ENCODE measurements at places on chromosomes 2 and 18.

DNA sequence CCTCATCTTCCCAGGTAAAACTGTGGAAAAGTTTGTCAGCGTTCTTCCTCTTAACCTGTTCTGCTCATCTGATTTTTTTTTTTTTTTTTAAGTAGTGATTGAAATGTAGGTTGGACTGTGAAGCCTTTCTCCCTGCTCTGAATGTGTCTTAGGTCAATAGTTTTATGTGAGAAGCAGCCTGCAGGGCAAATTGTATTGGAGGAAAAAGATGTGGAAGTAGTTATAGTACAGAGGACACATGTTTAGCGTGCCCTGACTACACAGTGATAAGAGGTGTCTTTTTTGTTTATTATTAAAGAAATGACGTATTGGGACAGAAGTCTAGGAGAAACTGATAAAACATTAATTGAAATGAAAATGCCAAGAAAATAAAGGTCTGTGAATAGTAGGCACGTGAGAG, 1.5 kb downstream of the MTA3 start:
- no peak for DNase-seq

- no peak for DNase-seq
These were observed 63.3 kb downstream of the TGOLN2 start for GRCh38 chr2:85264471-85264870.

- no peak for DNase-seq
These were observed 209.6 kb downstream of the SLC8A1 start for GRCh38 chr2:40242315-40242714.

DNA sequence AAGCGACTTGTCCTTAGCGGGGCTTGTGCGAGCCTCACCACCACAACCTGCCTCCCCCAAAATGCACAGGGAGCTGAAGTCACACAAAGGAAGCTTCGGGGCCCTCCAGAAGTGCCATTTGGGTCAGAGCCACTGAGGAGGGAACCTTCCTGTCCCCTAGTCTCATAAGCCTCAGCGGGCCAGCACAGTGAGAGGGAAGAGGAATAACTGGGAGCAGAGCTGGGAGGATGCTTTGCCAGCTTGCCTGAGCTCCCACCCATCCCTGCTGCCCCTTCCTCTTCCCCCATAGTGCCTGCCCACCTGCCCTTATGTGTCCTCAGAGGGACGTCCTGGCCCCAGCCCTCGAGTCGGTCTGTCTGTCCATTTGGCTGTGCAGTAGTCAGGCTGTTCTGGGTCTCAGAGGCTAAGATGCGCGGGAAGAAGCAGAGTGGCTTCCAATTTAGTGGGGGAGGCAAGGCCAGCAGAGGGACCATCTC, 51.8 kb upstream of the GPR17 start:
- DNase-seq, result no peak

GRCh38 chr2:44250376-44250775, 24.9 kb upstream of the SLC3A1 start:
- DNase-seq, result no peak

DNA sequence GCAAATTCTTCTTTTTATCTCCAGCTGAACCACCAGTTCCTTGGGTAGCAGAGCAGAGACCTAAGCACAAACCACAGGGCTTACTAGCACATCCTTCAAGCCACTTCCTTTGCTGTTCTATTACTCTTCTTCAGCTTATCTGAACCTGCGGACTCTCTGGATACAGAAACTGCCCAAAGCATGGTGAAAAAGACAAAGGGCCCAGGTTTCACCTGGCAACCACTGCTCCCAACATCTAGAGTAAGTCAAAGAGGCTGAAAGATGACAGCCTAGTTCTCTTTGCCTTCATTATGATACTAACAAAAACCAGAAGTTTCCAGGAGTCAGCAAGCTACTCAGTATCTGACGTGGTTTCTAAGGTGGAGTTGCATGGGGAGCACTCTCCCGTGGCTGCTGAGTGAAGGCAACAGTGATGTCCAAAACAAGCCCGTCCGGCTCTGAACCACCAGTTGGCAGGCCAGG, 43.4 kb downstream of the KANSL3 start:
- DNase-seq, result no peak

DNA sequence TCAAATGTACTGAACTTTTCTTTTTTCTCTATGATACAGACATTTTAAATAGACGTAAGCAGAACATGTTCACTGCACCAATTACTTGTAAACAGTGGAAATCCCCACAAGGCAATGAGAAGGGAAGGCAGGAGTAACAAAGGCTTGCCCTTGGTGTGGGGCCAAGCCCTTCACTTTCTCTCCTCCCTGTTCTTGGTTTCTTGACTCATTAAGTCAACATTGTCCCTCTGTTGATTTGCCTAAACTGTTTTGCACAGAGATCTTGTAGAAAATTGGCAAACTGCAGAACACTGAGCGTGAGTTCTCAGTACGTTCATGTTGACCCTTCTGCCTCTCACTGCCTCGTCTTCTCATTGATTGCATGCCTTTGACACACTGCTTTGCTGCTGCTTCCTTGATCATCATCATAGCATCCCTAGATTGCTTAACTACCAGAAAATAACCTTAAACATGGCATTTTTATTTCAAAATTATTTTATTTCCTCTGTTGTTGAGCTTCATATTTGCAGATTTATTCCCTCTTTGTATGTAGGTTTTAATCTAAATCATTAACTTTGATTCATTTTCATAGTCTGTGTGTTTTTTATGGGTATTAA, 257.7 kb downstream of the PTGR3 start:
- DNase-seq, result no peak

DNA sequence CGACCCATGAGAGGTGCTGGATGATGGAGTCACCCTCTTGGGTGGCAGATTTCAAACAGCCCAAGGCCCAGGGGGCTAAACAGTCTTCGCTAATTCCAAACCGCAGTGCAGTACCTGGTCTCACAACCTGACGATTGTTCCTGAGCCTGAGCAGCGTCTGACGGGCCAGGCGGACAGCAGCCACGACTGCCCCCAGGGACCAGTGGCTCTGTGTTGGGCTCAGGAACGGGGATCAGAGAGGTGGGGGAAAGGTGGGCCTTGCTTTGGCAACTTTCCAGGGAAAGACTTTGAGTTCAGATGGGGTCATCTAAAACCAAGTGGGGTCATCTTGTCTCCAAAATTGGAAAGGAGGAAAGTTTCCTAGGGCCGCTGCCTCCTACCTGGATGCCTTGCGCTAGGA, 492 bp downstream of the COLEC11 start:
- DNase-seq, result no peak

GRCh38 chr2:152348388-152348787, 13.4 kb downstream of the FMNL2 start:
- no peak for DNase-seq

DNA sequence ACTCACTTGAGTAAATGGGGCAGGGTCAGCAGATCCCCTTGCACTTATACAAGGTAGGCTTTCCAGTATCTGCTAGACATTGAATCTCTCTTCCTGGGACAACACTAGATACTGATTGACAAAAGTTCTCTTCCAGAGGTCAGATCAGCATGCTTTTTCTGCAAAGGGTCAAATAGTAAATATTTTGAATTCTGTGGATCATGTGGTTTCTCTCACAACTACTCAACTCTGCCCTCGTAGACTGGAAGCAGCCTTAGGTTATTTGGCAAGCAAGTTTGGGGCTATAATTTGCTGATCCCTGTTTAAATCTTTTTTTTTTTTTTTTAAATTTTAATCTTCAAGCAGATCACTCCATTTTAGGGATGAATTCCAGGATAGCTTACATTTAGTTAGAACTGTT, 17.4 kb upstream of the NABP1 start:
- DNase-seq, result no peak

GRCh38 chr2:159133797-159134196, 152.7 kb downstream of the WDSUB1 start:
- DNase-seq, result no peak

DNA sequence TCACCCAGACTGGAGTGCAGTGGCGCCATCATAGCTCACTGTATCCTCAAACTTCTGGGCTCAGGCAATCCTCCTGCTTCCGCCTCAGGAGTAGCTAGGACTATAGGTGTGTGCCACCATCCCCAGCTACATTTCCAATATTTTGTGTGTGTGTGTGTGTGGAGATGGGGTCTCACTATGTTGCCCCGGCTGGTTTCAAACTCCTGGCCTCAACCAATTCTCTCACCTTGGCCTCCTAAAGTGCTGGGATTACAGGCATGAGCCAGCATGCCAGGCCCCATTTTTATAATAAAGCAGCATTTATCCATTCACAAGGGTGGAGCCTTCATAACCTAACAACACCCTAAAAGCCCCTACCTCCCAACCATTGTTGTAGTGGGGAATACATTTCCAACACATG, 52.5 kb upstream of the DTNB start:
- DNase-seq, result no peak

DNA sequence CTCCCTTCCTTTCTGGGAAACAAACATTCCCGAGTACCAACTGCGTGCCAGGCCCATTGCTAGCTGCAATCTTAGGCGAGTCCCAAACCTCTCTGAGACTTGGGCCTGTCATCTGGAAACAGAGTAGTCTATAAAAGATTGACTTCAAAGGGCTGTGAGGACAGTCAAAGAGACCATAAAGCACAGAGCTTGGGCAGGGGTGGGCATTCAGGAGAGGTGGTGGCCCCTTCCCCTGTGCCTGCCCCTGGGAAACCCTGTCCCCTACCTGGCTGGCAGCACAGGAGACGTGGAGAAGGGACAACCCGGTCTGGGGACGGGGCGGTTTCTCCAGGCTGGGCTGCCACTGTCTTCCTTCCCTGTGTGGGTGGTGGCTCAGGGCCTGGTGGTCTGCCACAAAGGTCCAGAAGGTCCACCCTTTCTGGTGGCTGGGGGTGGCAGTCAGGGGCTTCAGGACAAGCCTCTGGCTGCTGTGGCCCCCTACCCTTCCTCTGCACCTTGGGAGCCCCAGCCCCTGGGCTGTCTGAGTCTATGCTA, 33.9 kb upstream of the FOSL2 start:
- no peak for DNase-seq

- no peak for DNase-seq
These were observed 58.2 kb downstream of the ERBB4 start for GRCh38 chr2:212480447-212480846.

- DNase-seq, result no peak
These were observed 79.7 kb upstream of the IGFBP5 start for GRCh38 chr2:216775043-216775453.

- no peak for DNase-seq
These were observed 335.4 kb upstream of the CDH2 start for GRCh38 chr18:28512357-28512756.

GRCh38 chr2:104028061-104028460, 825.9 kb upstream of the POU3F3 start:
- no peak for DNase-seq

Measured in cortex of kidney (tissue), 1 donor.